ENCODE measurements at places on chromosomes 2 and 18. TPM values are rescaled to one million over a fixed set of nuclear protein-coding genes. Genes with fewer than 3 reads are reported as not detected.

DHRS9 gene
- total RNA-seq: 2.0 TPM

GCG gene
- not detected for total RNA-seq

PLEKHM3 gene
- 4.6 TPM for total RNA-seq

MC5R gene
- total RNA-seq: not detected

SERPINB10 gene
- total RNA-seq: 0.35 TPM

SIX3 gene
- not detected for total RNA-seq

SERPINB4 gene
- total RNA-seq: not detected

IL1RN gene
- not detected for total RNA-seq

APLF gene
- total RNA-seq: 3.0 TPM

FIGN gene
- 0.86 TPM for total RNA-seq

SLC16A14 gene
- total RNA-seq: 3.5 TPM

EFHD1 gene
- not detected for total RNA-seq

IL1B gene
- total RNA-seq: 0.18 TPM

Data from myometrial cell (primary cell).